ENCODE measurements at places on chromosomes 16 and 17. TPM values are rescaled to one million over a fixed set of nuclear protein-coding genes. Genes with fewer than 3 reads are reported as not detected.
A peak's percentile ranks its signal among the peaks of the same experiment; 100 is the strongest.

CFAP97D1 gene
- not detected for total RNA-seq

PIMREG gene
- 19.4 TPM for total RNA-seq

DNA sequence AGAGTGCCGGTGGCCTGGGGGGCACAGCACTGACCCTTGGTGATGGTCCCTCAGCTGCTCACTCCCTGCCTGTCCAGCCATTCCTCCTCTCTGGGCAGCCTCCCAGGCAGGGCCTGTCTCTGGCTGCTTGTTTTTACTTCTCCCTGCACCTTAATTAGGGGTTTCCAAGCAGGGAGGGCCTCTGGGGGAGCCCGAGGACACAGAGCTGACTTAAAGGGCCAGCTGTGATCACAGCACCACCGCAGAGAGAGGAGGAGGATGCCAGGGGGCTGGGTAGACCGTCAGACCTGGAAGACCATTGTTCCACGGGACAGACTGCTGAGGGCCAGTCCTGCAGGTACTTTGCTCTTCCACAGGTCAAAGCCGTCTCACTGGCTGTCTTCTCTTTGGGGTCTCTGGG is 1.2 kb upstream of the DPH1 start:
- H3K27me3 ChIP-seq = peaks cover 29% of the 10 kb centered on the region
- peaks cover 9% of the 10 kb centered on the region for H3K4me1 ChIP-seq
- H3K4me3 ChIP-seq = no peak overlapping the region

- H3K4me3 ChIP-seq = no peak overlapping the region
- no peaks in the 10 kb centered on the region for H3K27me3 ChIP-seq
- DNase-seq = peak; percentile 93
- H3K27ac ChIP-seq = peak overlapping the region; percentile 95
These were observed 52.5 kb upstream of the MTSS2 start for GRCh38 chr16:70738083-70738977.

DNA sequence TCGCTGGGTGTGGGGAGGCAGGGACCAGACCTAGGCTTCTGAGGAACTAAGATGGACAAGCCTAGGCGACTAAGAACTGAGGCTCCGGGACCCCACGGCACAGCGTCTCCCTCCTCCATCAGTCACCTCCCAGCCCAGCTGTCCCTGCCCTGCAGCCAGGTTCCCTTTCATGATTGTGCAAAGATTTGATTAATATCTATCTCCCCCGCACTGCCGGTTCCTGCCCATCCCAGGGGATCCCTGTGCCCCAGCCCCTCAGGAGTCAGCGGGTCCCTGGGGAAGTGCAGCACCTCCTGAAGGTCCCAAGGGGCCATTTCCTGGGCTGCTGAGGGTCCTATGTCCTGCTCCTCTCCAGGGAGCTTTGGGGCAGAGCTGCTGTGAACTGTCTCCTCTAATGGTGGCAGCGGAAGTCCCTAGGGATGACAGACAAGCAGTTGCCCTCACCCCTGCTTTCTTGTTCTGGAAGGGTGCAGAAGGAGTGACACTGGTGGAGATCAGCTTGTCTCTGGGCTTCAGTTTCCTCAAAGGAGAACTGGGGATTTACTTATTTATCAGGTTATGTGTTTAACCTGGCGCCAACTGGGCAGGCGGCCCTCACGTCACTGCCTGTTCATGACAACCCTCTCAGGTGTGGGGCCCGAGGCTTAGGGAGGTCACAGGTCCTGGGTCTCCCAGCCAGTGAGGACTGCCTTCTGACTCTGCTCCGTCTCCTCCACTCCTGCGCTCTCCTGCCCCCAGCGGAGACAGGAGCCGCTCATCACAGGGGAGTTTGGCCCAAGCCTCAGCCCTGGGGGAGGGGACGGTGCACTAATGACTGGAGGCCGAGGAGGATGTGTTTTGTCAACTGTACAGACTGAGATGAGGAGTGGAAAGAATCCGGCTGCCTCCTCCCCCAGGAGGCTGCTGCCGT is 1.9 kb upstream of the C16orf74 start:
- no peak overlapping the region for H3K27ac ChIP-seq
- H3K27me3 ChIP-seq = no peaks in the 10 kb centered on the region
- peaks cover 32% of the 10 kb centered on the region for H3K4me1 ChIP-seq
- no peaks in the 10 kb centered on the region for H3K36me3 ChIP-seq

GRCh38 chr17:77564278-77564920 is 394.1 kb upstream of the TNRC6C start:
- H3K36me3 ChIP-seq = no peaks in the 10 kb centered on the region
- H3K27me3 ChIP-seq = peaks cover 36% of the 10 kb centered on the region
- H3K4me3 ChIP-seq = no peak overlapping the region
- H3K4me1 ChIP-seq = no peaks in the 10 kb centered on the region

- H3K4me1 ChIP-seq = peaks cover 13% of the 10 kb centered on the region
- H3K4me3 ChIP-seq = no peak overlapping the region
- H3K27me3 ChIP-seq = no peaks in the 10 kb centered on the region
- no peak overlapping the region for H3K27ac ChIP-seq
- peak; percentile 74 for DNase-seq
These were observed 7.5 kb downstream of the TK1 start for GRCh38 chr17:78179372-78179771.

- no peaks in the 10 kb centered on the region for H3K36me3 ChIP-seq
- H3K4me1 ChIP-seq = peaks cover 9% of the 10 kb centered on the region
- DNase-seq = no peak
These were observed 16.3 kb downstream of the LRRC3C start for GRCh38 chr17:39943702-39944392.

TEDC2 gene
- 3.6 TPM for total RNA-seq

DNA sequence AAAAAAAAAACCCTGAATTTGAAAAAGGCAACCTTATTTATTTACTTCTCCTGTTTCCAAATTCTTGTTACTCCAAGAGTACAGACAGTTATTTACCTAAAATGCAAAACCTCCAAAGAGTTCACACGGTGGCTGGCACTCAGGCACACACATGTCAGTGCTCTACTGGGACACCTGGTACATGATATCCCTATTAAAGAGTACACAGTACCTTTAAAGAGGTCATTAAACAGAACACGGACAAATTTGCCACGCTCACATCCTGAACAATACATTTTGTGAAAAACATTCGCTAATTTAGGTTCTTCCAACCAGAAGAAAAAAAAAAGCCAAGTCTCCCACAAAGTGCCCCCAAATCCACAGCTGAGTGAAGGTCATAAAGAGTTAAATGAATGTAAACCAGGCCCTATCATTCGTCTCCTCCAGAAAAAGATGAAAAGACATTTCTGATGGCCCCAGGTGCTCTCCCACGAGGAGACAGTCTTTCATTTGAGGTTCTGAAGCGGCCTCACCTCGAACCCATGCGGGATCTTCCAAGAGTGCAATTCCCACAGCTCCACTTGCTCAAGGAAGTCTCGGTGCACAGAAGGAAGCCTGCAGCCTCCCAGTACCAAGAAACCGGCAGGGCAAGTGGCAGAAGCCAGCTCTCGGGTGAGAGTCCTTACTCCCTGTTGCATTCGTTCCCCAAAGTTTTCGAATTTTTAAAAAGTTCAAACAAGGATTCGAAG is 993 bp downstream of the ERN1 start:
- H3K36me3 ChIP-seq = no peaks in the 10 kb centered on the region
- H3K4me3 ChIP-seq = peak overlapping the region; percentile 88
- peak overlapping the region; percentile 70 for H3K27ac ChIP-seq
- peaks cover 6% of the 10 kb centered on the region for H3K4me1 ChIP-seq
- DNase-seq = no peak

ABCA3 gene
- 0.18 TPM for total RNA-seq

DNA sequence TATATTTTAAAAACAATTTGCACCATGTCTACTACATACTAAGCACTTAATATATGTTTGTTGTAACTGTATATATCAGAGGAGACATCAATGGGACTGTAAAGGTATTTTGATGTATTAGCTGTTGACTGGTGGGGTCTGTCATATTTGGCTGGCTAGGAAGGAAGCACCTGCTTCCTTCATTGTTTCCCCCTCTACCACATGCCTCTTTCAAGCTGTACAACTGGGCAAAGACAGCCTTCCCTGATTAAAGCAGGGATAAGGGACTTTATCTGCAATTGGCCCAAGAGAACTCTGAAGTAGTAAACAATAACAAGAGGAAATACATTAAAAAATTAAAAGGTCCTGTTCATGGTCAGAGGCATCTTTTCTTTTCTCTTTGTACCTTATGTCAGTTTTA is 5.5 kb upstream of the SLFN12L start:
- H3K27me3 ChIP-seq = peaks cover 7% of the 10 kb centered on the region
- no peak overlapping the region for H3K27ac ChIP-seq
- H3K4me3 ChIP-seq = no peak overlapping the region
- no peak for DNase-seq

CES3 gene
- total RNA-seq = under 0.01 TPM

BBS2 gene
- total RNA-seq = 31.9 TPM

- DNase-seq = no peak
- H3K4me3 ChIP-seq = no peak overlapping the region
- H3K27me3 ChIP-seq = no peaks in the 10 kb centered on the region
- H3K27ac ChIP-seq = no peak overlapping the region
- H3K4me1 ChIP-seq = peaks cover 5% of the 10 kb centered on the region
- no peaks in the 10 kb centered on the region for H3K36me3 ChIP-seq
These were observed 37.2 kb upstream of the TBX2 start for GRCh38 chr17:61362396-61362795.

DNA sequence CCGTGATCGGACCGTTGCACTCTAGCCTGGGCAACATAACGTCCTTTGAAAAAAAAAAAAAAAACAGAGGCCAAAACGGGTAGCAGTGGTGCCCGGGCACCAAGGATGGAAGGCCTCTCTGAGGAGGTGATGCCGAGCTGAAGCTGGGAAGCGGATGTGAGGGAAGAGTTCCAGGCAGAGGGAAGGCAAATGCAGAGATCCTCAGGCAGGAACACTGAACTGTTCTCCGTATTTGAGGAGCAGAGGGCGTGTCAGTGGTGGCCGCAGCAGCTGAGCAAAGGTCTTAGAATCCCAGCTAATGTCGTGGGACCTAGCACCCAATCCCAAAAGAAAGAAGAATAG is 656 bp upstream of the KCTD13 start:
- H3K27ac ChIP-seq = peak overlapping the region; percentile 92
- no peaks in the 10 kb centered on the region for H3K27me3 ChIP-seq
- H3K36me3 ChIP-seq = peaks cover 6% of the 10 kb centered on the region
- H3K4me1 ChIP-seq = peaks cover 10% of the 10 kb centered on the region

DNA sequence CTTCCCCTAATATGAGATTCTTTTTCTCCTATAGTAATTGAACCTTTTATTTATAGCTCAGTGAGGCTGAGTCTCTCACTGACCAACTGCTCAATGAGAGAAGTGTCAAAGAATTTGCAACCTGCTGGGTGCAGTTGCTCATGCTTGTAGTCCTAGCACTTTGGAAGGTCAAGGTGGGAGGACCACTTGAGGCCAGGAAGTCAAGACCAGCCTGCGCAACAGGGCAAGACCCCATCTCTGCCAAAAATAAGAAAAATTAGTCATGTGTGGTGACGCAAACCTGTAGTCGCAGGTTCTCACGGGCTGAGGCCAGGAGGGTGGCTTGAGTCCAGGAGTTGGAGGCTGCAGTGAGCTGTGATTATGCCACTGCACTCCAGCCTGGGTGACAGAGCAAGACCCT is 30.9 kb upstream of the CRYBA1 start:
- peaks cover 2% of the 10 kb centered on the region for H3K4me1 ChIP-seq
- DNase-seq = peak; percentile 55
- no peak overlapping the region for H3K4me3 ChIP-seq
- no peak overlapping the region for H3K27ac ChIP-seq
- H3K27me3 ChIP-seq = no peaks in the 10 kb centered on the region

DNA sequence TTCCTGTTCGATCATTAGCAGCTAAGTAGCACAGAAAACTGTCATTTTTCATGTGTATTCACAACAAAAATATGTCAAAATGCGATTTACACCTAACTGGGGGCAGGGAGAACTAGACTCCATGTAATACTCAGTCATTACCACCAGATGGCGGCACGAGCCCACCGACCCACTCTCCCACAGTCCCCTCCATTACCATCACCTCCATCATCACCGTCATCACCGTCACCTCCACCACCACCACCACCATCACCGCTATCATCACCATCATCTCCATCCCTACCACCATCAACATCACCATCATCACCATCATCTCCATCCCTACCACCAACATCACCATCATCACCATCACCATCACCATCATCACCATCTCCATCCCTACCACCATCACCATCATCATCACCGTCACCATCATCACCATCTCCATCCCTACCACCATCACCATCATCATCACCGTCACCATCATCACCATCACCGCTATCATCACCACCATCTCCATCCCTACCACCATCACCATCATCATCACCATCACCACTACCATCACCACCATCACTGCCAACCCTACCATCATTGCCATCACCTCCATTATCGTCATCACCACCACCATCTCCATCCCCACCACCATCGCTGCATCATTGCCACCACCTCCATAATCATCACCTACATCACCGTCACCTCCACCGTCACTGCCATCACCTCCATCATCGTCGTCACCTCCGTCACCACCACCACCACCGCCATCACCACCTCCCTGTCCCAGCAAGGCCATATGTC is 14.4 kb downstream of the NDUFAF8 start:
- peaks cover 12% of the 10 kb centered on the region for H3K4me1 ChIP-seq
- H3K27ac ChIP-seq = no peak overlapping the region
- no peak overlapping the region for H3K4me3 ChIP-seq

DNA sequence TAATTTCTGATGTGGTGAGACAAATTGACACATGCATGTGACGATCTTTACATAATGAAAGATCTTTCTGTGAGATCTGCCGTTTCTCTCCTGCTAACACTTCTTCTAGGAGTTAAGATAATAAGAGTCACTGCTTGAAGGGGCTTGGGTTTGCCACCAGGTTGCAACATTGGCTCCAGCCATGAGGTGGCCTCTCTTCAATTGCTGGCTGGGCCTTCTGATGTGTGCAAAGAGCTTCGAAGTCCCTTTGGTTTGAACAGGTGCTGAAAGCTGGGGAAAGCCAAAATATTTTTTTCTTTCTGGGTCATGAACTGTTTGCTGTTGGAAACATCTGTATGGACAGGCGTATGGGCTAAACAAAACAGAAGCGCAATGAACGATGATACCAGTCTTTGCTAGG is 204.1 kb upstream of the SALL1 start:
- no peaks in the 10 kb centered on the region for H3K36me3 ChIP-seq
- H3K27me3 ChIP-seq = peaks cover 2% of the 10 kb centered on the region
- no peak overlapping the region for H3K27ac ChIP-seq
- no peak for DNase-seq

- H3K27ac ChIP-seq = no peak overlapping the region
- no peaks in the 10 kb centered on the region for H3K27me3 ChIP-seq
- no peaks in the 10 kb centered on the region for H3K36me3 ChIP-seq
- DNase-seq = no peak
- no peaks in the 10 kb centered on the region for H3K4me1 ChIP-seq
These were observed 38.0 kb downstream of the CA10 start for GRCh38 chr17:52120465-52120864.

GRCh38 chr17:48604770-48605329 is at the start of gene HOXB6:
TSS of gene HOXB6 (minus strand) at chr17:48604986. CDS start at chr17:48598150, 6,836 bp downstream.
- no peak for DNase-seq
- no peak within 1 kb of the TSS for H3K27ac ChIP-seq
- H3K27me3 ChIP-seq = no peaks in the 10 kb centered on the region
- H3K4me1 ChIP-seq = peaks cover 11% of the 10 kb centered on the region

- H3K4me1 ChIP-seq = peaks cover 38% of the 10 kb centered on the region
- no peak overlapping the region for H3K4me3 ChIP-seq
- DNase-seq = no peak
- no peaks in the 10 kb centered on the region for H3K27me3 ChIP-seq
These were observed 6.6 kb upstream of the TSPOAP1 start for GRCh38 chr17:58335061-58335731.

Measured in IMR-90 (cell line).